ENCODE measurements at places on chromosomes 6 and 20.

- no peak for DNase-seq
These were observed 206.3 kb upstream of the RAB32 start for GRCh38 chr6:146337376-146337775.

GRCh38 chr20:58293453-58293852 lies 16.1 kb upstream of the RAB22A start:
- no peak for DNase-seq

GRCh38 chr20:31806564-31807355 lies 12.4 kb upstream of the MYLK2 start:
- no peak for DNase-seq

- DNase-seq, result no peak
These were observed 811.9 kb downstream of the MAFB start for GRCh38 chr20:39876976-39877635.

- DNase-seq, result no peak
These were observed 1.0 kb downstream of the HELZ2 start for GRCh38 chr20:63572788-63573646.

DNA sequence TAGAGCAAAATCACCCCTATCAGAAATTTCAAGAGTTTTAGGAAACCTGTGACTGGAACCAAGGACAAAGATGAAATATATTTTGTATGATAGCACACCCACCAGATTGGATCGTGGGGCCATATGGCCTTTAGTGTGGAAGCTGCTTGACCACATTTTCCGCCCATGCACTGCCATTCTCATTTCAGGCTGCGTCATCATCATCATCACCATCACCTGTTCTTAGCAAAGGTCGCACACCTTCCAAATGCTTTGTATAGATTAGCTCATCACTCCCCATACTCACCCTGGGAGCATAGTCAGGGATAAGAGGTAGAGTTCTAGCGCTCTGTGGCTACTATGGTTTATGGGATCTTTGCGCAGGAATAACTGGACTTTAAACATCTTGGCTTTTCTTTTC lies 185.7 kb downstream of the MTHFD1L start:
- DNase-seq, result no peak

DNA sequence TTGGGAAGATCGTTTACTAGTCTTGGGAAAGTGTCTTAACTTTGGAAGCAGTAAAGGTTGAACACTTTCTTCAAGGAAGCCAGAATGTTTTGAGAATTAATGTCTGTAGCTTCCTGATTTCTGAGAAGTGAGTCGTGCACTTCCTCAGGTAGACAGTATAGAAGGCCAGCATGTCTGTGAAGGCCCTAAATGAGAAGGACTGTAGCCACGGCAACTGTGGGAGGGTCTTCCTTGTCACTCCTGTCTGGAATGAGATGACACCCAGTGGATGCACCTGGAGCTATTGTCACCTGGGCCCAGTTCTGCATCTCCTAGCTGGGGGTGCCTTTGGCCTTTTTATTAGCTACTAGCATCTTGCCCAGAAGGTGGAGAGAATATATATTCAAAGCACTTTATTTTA lies 8.8 kb downstream of the STX16 start:
- DNase-seq, result no peak

DNA sequence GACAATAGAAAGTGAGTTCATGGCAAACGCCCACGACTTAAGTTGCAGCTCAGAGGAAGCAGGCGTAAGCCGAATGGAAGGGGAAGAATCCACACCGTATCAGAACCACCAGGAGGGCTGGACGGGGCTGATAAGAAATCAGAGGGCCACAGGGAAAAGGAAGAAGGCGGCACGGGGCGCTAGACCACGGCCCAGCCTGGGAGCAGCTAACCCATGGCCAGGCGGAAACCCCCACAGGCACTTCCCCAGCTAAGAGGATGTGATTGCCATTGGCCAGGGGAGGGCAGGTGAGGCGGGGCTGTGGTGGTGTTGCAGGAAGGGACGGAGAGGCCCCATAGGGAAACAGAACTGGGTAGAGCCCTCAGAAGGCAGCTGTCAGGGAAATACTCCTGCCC lies 174.0 kb upstream of the AFDN start:
- no peak for DNase-seq

- no peak for DNase-seq
These were observed 699.7 kb upstream of the ID4 start for GRCh38 chr6:19137505-19137904.

- DNase-seq, result peak; percentile 16
These were observed 703.2 kb downstream of the HDGFL1 start for GRCh38 chr6:23272536-23272935.

- DNase-seq, result no peak
These were observed 18.7 kb upstream of the ATRN start for GRCh38 chr20:3452136-3452535.

- no peak for DNase-seq
These were observed 193.4 kb upstream of the LAMP5 start for GRCh38 chr20:9321007-9321406.

- DNase-seq, result no peak
These were observed 793 bp upstream of the HDAC2 start for GRCh38 chr6:113971741-113972140.

GRCh38 chr6:105593805-105594671 lies 191.2 kb upstream of the PREP start:
- peak; percentile 31 for DNase-seq

DNA sequence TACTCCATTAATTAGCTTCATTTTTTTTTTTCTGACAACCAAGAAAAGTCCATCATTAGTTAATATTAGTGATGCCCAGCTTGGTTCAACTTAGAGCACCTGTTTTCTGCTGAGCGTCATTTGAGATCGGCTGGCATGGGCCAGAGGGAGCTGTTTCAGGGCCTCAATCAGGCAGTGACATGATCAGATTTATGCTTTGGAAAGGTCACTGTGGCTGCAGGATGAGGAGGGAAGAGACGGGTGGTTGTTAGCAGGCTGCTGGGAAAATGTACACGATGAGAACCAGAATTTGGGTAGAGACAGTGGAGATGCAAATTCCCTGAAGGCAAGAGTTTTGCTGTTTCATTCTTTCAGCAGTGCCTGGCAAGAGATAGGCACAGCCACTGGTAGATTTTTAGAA lies 4.4 kb upstream of the STX16 start:
- no peak for DNase-seq

DNA sequence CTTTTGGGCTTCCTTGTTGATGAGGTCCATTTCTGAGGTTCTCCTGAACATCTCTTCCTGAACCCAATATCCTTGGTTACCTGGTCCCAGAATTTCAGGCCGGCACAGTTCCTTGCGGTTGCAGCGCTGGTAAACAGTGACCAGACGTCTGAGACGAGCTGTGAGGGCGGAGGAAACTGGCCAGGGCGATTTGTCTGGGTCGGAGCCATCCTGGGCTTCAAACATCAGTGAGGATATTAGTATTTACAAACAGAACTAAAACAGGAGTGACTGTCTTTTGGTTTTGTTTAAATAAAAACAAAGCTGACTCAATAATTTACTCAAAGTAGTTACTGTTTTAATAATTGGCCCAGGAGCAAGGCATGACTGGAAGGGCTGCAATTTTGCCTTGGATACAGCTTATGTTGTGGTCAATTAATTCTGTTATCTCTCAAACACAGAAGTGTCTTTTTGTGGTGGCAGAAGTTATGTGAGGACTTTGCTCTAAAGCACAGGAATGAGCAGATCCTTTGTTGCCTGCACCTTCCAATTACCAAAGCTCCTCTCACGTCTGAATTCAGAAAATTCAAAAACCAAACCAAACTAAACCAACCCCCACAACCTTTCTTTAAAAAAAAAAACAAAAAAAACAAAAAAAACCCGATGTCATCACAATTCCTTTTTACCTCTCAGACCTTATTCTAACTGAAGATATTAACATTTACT lies 58.7 kb upstream of the EMILIN3 start:
- DNase-seq, result peak; percentile 39

- DNase-seq, result no peak
These were observed 64.4 kb downstream of the TMEM170B start for GRCh38 chr6:11601776-11602605.

DNA sequence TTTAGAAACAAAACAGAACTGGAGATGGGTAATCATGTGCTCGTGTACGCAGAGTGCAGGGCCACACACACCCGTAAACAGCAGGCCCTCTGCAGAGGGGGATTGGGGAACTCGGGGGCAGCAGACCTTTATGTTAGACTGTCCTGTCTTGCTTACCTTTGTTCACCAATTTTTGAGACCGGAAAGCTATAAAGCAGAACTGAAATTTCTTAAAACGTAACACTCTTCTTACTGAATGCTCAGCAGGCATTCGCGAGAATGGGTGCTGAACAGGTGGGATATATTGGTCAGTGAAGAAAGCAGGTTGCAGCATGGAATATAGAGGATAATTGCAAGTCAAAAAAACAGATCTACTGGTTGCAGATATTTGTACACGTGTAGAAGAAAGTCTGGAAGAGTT lies 211.1 kb downstream of the BMP7 start:
- no peak for DNase-seq

GRCh38 chr6:71181565-71181964 lies 107.0 kb upstream of the OGFRL1 start:
- DNase-seq, result peak; percentile 86

GRCh38 chr6:108947114-108947854 lies 99.1 kb downstream of the ARMC2 start:
- DNase-seq, result peak; percentile 19

DNA sequence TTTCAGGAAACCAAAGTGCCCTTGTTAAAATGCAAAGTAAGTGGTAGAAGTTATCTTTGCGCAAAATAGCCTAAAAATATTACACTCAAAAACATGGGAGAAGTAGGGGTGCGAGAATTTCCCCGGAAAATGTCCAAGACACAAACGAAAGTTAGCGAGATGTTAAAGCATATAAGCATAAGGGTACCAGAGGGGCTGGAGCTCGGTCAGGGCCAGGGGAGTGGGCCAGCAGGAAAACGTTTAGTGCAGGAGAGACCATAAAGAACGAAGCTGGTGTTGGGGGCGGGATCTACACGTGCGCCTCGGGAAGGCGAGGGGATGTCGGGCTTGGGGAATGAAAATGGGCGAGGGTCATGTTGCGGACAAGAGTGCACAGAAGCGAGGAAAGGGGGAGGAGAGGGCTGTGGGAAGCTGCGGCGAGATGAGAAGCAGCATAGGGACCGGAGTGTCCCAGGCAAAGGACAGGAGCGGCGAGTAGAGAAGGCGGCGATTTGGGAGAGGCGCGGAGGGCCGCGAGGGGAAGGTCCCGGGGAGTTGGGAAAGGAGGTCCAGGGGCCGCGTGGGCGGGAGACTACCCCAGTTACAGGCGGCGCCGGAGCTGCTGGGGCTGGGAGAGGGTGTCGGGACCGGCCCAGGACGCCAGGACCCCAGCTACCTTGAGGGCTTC lies 600 bp downstream of the XPO5 start:
- peak; percentile 6 for DNase-seq

DNA sequence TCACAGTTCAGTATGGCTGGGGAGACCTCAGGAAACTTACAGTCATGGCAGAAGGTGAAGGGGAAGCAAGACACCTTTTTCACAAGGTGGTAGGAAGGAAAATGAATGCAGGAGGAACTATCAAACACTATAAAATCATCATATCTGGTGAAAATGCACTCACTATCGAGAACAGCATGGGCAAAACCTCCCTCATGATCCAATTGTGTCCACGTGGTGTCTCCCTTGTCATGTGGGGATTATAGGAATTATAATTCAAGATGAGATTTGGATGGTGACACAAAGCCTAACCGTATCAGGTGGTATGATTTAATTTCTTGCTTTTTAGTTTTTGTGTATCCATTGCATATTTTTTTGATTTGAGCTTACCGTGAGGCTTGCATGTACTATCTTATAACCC lies 133.2 kb upstream of the SYNCRIP start:
- DNase-seq, result no peak

DNA sequence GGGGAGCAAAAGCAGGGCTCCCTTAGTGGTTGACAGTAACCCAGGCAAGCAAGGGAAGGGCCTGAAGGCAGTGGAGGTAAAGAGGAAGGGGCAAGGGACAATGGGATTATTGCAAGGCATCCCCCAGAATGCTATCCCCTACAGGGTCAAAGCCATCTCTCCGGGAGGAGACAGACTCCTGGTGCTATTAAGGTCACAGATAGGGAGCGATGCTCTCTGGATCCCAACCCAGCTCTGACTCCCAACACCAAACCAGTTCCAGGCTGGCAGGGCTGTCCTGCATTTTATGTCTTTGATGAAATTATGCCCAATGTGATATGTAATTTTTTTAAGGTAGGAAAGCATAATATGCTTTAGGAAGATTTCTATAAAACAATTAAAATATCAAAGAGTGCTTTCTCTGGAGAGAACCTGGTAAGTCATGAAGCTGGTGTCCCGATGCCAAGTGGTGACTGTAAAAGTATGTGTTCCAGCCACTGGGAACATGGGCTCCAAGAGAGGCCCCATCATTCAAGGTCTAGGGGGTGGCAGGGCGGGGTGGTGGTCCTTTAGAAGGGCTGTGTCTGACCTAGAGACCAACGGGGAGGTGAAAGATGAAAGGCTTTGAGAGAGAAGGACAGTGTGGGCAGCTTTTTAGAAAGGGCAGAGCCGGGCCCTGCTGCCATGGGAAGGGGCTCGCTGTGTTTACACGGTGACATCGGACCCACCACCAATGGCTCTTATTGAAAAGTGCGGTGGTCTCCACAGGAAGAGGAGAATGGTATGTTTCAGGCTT lies 276.5 kb downstream of the CDC5L start:
- DNase-seq, result no peak

GRCh38 chr20:24634855-24635254 lies 165.4 kb downstream of the SYNDIG1 start:
- DNase-seq, result peak; percentile 90

DNA sequence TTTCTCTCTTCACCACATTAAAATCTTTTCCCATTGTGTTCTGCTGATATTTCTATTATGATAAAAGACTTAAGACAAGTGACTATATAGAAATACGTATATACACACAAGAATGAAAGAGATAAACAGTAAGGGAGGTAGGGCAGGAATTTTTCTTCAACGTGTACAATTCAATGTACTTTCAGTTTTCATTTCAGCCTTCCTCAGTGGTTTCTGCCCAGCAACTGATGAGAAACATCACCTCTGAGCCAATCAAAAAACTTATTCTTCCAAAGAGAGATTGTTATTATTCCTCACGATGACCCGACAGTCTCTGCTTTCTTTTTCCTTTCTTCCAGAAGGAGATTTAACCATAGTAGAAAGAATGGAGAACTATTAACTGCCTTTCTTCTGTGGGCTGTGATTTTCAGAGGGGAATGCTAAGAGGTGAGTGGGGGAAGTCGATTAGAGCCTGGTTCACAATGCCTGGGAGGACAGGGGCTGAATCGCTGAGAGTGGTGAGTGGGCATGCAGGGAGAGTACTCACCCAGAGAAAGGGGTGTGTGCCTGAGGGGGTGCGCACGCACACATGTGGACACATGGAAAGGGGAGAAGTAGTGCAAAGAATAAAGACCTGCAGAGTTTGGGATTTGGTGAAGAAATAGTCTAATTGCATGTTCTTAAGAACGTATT lies at the start of gene BTN3A1:
BTN3A1 (plus strand) TSS at position 289 of the 672 bp plus-strand sequence. CDS start 3,289 bp downstream, outside the sequence.
- DNase-seq, result peak; percentile 72

DNA sequence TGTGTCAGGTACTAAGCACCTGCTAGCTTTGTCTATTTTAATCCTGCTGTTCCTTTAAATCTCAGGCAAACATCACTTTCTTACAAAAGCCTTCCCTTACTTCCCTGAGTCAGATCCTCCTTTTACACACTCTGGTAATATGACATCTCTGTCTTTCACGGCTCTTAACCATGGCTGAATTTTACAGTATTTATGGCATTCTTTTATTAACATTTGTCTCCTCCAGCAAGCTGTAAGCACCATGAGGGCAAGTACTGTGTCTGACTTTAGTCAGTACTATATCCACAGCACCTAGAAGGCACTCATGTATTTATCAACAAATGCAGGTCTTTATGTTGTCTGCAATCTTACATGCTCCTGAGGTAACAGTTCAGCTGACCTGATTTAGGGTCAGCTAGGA lies 33.7 kb upstream of the HBS1L start:
- no peak for DNase-seq

All from fibroblast of skin of right biceps (primary cell).